ENCODE measurements at places on chromosomes 7 and 10.

GRCh38 chr10:8189458-8189857 lies 135.0 kb downstream of the GATA3 start:
- no peak for DNase-seq

GRCh38 chr7:24477398-24478136 lies 95.7 kb upstream of the PALS2 start:
- DNase-seq = peak; percentile 81

- no peak for DNase-seq
Observed at GRCh38 chr7:100443096-100443840, 7.0 kb upstream of the PPP1R35 start.

DNA sequence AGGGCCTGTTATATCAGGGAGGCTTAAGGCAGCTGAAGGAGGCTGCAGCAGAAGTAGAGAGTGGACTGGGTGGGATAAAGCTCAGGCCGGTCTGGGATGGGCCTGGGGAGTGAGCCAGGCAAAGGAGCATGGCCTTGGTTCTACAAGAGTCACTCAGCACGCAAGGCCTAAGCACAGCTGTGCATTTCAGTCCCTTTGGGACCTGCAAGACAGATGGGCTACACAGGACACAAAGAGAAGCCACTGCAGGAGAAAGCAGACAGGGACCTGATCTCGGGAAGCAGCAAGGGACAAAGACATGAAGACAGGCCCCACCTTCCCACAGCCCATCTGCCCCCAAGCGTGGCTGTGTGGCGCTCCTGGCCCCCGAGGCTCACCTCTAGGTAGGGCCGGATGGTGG lies 29.4 kb downstream of the RRP12 start:
- DNase-seq = no peak

All from amniotic epithelial cell (primary cell).